ENCODE measurements at places on chromosomes 2 and 18.

GRCh38 chr2:200161458-200161857 lies 145.0 kb upstream of the SPATS2L start:
- no peak for DNase-seq

- no peak for DNase-seq
These were observed 78.7 kb upstream of the MSH6 start for GRCh38 chr2:47704287-47704686.

- DNase-seq: no peak
These were observed 76.9 kb downstream of the KIAA2012 start for GRCh38 chr2:202149936-202150335.

- DNase-seq: no peak
These were observed 20.8 kb downstream of the ANO7 start for GRCh38 chr2:241209271-241209670.

DNA sequence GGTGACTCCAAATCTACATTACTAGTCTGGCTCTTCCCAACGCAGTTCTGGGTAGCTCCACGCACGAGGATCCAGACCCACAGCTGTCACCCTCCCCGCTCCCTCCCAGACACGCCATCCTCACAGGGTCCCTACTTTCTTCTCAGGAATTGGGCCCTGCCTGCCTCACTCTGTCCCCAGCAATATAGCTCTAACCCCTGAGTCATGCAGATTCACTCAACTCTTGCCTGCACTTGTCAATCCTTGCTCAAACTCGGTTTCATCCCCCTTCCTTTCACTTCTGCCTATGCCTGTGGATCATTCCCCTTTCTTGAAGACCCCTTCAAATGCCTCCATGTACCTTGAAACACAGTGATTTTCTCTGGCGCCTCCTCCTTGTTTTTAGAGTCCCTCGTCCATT lies 5.0 kb downstream of the ST8SIA5 start:
- DNase-seq: no peak

- no peak for DNase-seq
These were observed 344.8 kb upstream of the HS6ST1 start for GRCh38 chr2:128663371-128664050.

GRCh38 chr2:236668531-236668969 lies 98.9 kb downstream of the ACKR3 start:
- DNase-seq: no peak

- no peak for DNase-seq
These were observed 126.4 kb downstream of the HRH4 start for GRCh38 chr18:24586662-24587360.

DNA sequence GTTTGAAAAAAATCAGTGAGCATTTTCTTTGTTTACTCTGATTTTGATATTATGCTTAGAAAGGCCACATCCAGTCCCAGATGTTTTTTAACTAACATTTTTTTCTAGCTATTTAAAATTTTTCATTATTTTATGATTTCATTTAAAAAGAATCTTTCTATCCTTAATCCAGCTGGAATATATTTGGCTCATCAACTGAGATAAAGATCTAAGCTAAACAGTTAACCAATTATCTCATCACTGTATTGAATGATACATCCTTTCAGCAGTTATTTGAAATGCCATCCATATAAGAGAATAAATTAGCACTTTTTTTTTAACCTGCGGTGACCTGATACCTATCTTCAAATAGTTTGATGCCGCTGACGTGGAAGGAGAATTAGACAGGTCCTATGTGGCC lies 245.5 kb upstream of the COPS8 start:
- no peak for DNase-seq

GRCh38 chr2:75381032-75381431 lies 179.7 kb downstream of the EVA1A start:
- DNase-seq: no peak

GRCh38 chr2:15579641-15580040 lies 12.0 kb upstream of the DDX1 start:
- DNase-seq: no peak

GRCh38 chr2:170313347-170313991 lies 135.5 kb downstream of the MYO3B start:
- DNase-seq: no peak
